Spleen (tissue), 13 donors: ENCODE measurements at places on chromosomes 7 and 10.

- DNase-seq = no peak
Measured at GRCh38 chr7:135910393-135911036, 66.6 kb downstream of the MTPN start.

DNA sequence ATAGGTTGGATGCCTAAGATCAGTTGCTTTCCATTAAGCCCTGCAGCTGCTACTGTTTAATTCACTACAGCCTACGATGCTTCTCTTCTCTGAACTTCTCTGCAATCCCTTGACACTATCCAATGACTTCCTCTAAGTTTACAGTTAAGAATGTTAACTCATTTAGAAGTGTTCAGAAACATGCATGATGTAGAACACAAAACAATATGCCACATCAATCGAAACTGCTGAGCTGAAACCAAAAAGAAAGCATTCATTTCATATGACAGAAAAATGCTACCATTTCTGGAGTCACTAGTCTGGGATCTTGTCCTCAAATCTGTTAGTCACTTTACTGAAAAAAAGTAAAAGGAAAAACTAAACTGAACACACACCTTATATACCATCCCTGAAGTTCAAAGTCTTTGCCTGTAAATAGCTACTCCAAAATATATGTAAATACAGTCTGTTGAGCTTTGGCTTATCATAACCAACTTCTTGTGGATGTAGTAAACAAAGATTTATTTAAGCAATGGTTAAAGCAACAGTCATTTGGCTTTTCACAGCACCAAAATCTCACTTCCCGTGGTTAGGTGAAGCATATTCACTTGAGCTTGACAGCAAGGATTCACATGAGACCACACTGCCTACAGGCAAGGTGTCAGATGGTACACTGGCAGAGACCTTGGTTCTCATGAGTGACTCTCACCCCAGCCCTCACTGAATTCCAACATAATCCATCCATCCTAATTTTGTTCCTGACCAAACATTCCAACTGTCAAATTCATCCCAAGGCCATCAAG lies 187.0 kb downstream of the PPP1R17 start:
- no peak for DNase-seq

GRCh38 chr10:117934477-117934876 lies 112.3 kb downstream of the RAB11FIP2 start:
- DNase-seq = no peak

DNA sequence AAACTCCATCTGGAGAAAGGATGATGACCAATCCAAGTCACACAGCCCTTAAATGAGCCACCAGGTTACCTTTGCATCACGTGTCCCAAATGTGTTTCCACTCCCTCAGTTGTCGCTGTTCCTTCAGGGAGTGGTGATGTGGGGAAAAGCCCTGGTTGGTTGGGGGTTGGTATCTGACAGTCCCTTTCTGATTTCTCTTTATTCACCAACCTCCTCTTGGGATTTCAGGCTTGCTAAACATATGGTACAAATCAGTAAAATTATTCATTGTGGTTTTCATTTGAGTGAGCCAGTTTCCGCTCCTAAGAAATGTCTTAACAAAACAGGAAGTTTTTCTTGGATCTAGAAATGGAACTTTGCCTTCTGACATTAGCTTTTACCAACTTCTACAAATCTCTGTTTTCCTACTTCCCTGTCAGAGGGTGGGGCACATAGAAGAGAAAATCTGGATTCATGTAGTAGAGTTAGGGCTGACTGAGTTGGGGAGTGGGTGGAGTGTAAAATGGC lies 40.0 kb upstream of the KMT2E start:
- no peak for DNase-seq

- DNase-seq = no peak
Measured at GRCh38 chr7:64174941-64175340, 32.1 kb upstream of the ZNF735 start.

DNA sequence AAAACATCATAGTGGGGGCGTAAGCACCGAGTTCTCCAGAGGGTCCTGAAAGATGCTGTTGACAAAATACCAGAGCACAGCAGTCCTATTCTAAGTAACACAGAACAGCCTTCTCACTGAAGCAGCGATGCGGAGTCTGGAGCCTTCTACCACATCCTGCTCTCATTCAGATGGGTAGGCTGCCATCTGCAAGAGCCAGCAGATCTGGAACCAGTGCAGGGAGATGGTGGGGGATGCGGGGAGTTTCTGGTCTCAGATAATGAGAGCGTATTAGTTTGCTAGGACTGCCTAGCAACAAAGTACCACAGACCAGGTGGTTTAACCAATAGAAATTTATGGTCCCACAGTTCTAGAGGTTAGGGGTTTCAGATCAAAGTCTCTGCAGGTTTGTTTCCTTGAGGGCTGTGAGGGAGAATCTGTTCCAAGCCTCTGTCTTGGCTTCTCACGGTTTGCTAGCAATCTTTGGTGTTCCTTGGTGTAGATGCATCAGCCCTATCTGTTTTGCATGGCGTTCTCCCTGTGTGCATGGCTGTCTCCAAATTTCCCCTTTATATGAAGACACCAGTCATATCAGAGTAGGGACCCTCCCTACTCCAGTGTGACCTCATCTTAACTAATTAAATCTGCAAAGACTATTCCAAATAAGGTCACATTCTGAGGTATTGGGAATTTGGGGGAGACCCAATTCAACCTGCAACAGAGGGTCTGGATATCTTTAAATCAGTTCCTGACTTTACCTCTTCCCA lies 52.0 kb upstream of the STEAP1B start:
- DNase-seq = peak; percentile 80

DNA sequence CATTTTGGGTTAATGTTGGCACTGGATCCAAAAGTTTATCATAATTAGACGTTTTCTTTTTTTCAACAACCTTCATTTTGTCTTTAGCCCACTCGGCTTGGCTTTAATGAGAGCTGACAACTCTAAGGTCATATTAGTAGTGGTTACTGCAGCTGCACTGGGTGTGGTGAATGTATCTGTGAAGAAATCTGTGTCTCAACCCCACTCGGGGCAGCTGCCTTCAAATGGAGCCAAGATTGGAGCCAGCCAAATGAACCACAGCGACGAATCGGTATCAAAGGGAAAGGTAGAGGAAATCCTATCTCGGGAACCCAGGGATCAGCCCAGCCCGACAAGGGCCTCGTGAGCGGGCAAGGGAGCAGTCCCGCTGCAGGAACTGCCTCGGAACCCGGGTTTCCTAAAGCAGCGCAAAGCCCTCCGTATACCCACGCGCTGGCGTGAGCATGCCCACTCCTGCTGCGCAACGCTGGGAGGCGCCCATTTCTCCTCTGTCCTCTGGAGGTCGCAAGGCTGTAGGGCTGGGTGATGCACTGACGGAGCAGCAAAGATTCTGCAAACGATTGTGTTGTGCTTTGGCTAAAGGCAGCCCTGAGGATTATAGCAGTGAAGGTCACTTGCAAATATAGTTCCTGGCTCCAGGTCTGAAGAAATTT lies 98.7 kb upstream of the MBL2 start:
- peak; percentile 70 for DNase-seq

DNA sequence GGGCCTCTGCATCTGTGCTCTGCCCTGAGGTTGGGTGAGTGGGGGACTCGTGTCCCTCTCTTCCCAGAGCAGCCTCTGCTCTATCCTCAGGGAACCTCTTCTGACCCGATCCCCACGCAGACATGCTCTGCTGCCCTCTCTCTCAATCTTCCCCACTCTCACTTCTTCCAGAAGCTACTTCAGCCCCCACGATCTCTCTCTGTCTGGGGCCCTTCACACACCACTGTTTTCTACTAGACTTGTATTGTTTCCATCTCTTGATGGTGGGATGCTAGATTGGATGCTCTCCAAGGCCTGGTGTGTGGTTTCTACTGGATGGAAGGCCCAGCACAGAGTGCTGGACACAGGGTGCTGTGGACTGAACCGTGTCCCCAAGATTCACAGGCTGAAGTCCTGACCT lies 10.0 kb downstream of the MGMT start:
- DNase-seq = no peak

DNA sequence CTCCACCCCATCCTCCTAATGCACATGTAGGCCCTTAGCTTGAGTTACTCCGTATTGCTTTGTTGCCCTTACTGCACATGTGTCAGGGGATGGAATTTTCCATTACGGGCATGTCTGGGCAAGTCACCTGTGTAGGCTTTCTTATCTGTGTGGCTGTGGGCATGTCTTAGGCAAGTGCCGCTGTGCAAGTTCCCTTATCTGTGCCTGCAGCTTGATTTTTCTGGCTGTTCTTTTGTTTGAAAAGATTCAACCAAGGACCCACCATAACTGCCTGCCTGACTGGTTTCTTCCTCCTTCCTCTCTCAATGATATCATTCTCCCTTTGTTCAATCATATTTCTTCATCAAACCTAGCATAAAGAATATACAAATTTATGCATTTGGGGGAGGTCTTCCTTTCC lies 88.5 kb downstream of the AKR1D1 start:
- DNase-seq = no peak

DNA sequence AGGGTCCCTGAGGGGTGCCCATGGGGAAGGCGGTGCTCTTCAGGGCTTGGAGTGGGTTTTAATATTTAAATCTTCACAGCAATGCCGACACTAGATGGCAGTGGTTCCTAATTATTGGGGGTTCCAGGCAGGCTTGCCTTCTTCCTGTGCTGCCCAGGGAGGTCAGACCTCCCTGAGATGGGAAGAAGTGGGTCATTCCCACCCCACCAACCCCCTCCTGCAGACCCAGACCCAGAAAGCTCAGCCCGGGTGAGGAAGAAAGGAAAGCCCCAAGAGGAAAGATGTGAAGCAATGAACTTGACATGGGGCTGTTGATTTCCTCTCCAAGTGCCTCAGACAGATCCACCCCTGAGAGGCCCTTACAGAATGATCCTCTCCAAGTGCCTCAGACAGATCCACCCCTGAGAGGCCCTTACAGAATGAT lies 85.1 kb upstream of the LANCL2 start:
- no peak for DNase-seq

- DNase-seq = peak; percentile 89
Measured at GRCh38 chr10:91796331-91797047, 1.7 kb upstream of the TNKS2 start.

- DNase-seq = no peak
Measured at GRCh38 chr7:21428659-21428941, 717 bp downstream of the SP4 start.

DNA sequence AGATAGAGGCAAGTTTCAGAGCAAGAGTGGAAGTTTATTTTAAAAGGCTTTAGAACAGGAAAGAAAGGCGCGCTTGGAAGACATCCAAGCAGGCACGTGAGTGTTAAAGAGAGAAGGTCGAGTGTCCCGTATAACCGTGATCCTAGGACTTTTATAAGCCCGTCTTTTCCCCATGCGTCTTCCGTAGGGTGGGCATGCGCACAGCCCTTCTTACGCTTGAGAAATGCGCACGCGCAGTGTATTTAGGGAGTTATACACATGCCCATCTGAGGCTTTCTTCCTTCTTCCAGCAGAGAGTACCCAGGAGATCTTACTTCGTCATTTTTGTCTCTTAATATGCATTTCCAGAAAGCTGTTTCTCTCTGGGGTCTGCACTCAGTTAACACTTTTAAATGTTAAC lies 52.4 kb downstream of the CALD1 start:
- DNase-seq = no peak

- DNase-seq = no peak
Measured at GRCh38 chr7:65265933-65266519, 107.6 kb upstream of the ZNF92 start.

DNA sequence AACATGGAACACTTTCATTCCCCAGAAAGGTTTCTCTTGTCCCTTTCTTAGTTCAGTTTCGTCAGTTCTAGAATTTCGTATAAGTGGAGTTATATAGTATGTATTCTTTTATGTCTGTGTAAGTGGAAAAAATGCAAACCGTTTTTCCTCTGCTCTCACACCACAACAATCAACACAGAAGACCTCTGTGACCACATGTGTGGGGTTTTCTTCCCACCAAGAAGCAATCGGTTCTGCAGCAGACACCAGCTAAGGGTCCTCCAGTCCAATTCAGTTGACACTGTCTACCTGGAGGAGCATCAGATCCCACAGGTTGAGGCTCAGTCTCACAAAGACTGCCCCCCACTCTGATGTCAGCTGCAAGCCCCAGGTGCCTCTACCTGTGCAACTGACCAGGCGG lies 6.2 kb downstream of the CDC123 start:
- no peak for DNase-seq
